Activated naive CD4-positive, alpha-beta T cell treated with anti-CD3 and anti-CD28 coated beads, Interleukin-2, amount 10 ng/mL, durations not matched to agents 5 hours and 36 hours (primary cell): ENCODE measurements at places on chromosomes 5 and 9. TPM values are rescaled to one million over a fixed set of nuclear protein-coding genes. Genes with fewer than 3 reads are reported as not detected.

Gene ADGRD2
- total RNA-seq = not detected

Gene ARHGAP26
- total RNA-seq = 18.2 TPM

Gene GFPT2
- total RNA-seq = not detected

Gene CSNK1G3
- 28.2 TPM for total RNA-seq

Gene CYLC2
- total RNA-seq = not detected

Gene HABP4
- total RNA-seq = 7.6 TPM

Gene GPR151
- total RNA-seq = not detected

Gene ZNF169
- total RNA-seq = 9.8 TPM

Gene FOXI1
- total RNA-seq = not detected

Gene SLC35D2
- 17.5 TPM for total RNA-seq

Gene CNTNAP3B
- not detected for total RNA-seq

Gene TMEM215
- total RNA-seq = not detected

Gene CEP72
- total RNA-seq = 23.2 TPM

Gene ARL14EPL
- not detected for total RNA-seq

Gene DIPK1B
- 0.10 TPM for total RNA-seq

Gene ANKRD20A1
- total RNA-seq = 1.5 TPM

Gene TDRD7
- total RNA-seq = 9.4 TPM

Gene PCDHAC2
- total RNA-seq = not detected

Gene FOXD4L4
- total RNA-seq = 0.15 TPM

Gene IL4
- total RNA-seq = 1.2 TPM

Gene IFNK
- total RNA-seq = not detected

Gene PCDHGA2
- not detected for total RNA-seq

Gene SPOCK1
- not detected for total RNA-seq

Gene ZDHHC11B
- not detected for total RNA-seq

Gene TMEM174
- not detected for total RNA-seq

Gene ANKDD1B
- not detected for total RNA-seq

Gene SLCO4C1
- total RNA-seq = 0.31 TPM

Gene RELL2
- 22.9 TPM for total RNA-seq

Gene NEUROG1
- total RNA-seq = not detected

Gene BRD8
- total RNA-seq = 62.6 TPM

Gene PTGS1
- not detected for total RNA-seq

Gene LMX1B
- not detected for total RNA-seq

Gene FOXD4L5
- total RNA-seq = 0.07 TPM

Gene ODF2
- 52.0 TPM for total RNA-seq

Gene NREP
- 20.6 TPM for total RNA-seq

Gene CEMIP2
- total RNA-seq = 117 TPM

Gene FLT4
- 1.3 TPM for total RNA-seq

Gene CCDC171
- 1.3 TPM for total RNA-seq

Gene ACER2
- total RNA-seq = 2.4 TPM

Gene SPATA6L
- 0.43 TPM for total RNA-seq

Gene MEIKIN
- 1.2 TPM for total RNA-seq

Gene LHFPL2
- 0.23 TPM for total RNA-seq

Gene FOXD4
- total RNA-seq = 0.13 TPM

Gene SLC6A7
- not detected for total RNA-seq

Gene GZMA
- 160 TPM for total RNA-seq
